ENCODE measurements at places on chromosomes 3 and 15.

DNA sequence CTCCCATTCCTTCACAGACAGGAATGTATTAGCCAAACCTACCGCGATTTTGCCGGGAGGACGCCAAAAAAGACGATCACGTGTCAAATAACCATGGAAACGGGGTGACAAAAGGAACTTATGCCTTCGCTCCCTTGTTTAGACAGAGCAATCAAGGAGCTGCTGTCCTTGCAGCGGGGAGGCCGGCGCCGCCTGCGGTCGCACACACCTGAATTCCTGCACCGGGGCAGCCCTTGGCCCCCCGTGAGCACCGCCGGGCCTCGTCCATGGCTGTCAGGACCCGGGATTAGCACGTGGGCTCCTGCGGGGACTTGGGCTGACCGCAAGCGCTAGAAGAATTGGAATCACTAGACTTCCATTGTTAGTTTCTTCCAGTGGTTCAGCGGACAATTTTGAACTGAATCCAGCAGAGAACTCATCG lies 193.1 kb downstream of the SHQ1 start:
- DNase-seq = no peak

DNA sequence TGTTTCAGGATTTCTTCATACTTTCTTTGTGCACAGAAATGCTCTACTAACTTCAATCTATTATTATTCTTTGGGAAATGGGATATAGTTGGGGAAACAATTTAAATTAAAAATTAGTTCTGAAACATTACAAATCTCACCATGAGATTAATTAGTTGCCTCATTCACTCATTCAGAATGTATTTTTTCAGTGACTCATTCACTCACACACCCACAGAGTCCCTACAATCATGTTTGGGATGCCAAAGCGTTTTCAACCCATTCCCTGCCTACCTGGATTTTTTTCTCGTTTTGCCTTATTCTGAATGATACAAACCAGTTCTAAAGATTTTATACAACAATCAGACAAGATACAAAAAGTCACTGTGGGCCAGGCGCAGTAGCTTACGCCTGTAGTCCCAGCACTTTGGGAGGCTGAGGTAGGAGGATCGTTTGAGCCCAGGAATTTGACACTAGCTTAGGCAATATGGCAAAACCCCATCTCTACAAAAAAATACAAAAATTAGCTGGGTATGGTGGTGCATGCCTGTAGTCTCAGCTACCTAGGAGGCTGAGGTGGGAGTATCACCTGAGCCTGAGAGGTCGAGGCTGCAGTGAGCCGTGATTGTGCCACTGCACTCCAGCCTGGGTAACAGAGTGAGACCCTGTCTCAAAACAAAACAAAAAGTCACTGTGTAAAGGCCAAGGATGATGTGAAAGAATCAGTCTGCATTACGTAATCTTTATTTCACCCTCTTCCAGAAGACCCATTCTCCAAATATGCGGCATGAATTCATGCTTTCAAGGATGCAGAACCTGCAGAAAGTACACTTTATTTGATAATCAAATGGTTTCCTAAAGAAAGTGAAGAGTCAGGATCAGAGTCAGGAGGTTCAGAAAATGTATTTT lies 34.8 kb upstream of the ARHGEF3 start:
- no peak for DNase-seq

GRCh38 chr3:101619734-101620133 lies 45.8 kb downstream of the PCNP start:
- DNase-seq = no peak

DNA sequence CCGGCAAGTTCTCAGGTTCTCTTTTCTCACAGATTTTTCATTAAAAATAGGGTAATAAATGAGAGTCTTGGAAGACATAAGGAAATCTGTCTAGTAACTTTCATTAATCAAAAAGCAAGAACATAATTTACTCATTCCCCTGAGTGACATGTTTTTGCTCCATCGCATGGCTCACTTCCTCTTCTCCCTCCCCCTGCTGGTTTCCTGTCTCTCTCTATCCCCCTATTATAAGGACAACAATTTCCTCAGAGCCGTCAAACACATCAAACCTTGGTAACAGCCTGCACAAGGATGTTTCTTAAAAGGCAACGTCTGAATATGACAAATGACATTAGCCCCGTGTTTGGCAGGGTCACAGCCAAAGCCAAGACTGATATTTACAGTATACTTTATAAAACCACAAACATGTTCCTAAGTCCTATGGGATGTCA lies 1149.6 kb downstream of the IGSF11 start:
- DNase-seq = no peak

DNA sequence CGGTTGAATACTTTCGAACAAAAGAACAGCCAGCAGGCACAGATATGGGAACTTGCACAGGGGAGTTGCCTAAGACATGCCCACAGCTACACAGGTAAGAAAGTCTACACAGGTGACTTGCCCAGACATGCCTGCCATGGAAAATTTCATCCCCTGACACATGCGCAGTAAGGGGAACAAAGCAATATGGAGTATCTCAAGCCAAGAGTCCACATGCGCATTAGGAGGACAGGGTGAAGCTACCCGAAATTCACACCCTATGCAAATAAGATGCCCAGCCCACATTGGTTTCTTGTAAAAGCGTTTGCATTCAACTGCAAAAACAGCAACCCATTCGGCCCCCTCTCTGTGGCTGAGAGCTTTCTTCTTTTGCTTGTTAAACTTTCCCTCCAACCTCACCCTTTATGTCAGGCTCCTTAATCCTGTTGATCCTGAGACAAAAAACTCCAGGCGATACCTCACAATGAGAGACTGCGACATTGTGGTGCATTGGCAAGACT lies 49.3 kb upstream of the TRPM1 start:
- no peak for DNase-seq

- no peak for DNase-seq
Observed at GRCh38 chr3:113286524-113286923, 75.2 kb downstream of the BOC start.
